ENCODE measurements at places on chromosomes 13 and 19.

DNA sequence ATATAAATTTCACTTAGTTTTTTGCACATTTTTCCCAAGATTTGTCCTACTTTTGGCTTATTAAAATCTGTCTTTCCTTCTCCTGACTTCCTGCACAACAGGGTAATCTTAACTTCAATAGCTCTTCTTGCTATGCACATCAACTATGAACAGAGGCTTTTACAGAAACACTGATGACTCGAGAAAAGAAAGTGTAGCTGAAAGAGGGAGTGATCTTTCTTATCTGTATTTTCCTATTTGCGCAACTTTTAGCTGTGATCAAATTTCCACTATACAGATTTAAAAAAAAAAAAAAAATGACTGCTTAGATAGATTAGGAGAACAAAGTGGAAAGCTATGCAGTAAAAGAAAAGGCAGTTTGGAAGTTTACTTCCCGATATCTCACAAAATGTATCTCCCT lies 406.9 kb downstream of the LIG4 start:
- DNase-seq, result no peak

- DNase-seq, result no peak
Observed at GRCh38 chr13:105471673-105472072, 1063.8 kb downstream of the EFNB2 start.

- peak; percentile 46 for DNase-seq
Observed at GRCh38 chr19:13154241-13154778, 4.1 kb downstream of the IER2 start.

DNA sequence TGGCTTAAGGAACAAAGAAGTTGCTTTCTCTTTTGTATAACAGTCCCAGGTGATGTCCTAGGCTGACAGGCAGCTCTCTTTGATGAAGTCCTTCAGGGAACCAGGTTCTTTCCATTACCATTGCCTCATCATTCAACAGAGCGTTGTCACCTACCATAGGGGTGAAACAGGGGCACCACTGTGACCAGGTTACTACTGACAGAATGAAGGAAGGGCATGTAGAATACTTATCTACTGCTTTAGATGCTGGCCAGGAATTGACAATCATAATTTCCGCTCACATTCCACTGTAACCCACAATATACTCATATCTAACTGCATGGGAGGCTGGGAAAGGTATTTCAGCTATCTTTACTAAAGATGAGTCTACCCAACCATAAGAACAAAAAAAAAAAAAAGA lies 148.0 kb upstream of the FNDC3A start:
- DNase-seq, result no peak

GRCh38 chr13:99151516-99151915 lies 49.1 kb upstream of the UBAC2 start:
- no peak for DNase-seq

DNA sequence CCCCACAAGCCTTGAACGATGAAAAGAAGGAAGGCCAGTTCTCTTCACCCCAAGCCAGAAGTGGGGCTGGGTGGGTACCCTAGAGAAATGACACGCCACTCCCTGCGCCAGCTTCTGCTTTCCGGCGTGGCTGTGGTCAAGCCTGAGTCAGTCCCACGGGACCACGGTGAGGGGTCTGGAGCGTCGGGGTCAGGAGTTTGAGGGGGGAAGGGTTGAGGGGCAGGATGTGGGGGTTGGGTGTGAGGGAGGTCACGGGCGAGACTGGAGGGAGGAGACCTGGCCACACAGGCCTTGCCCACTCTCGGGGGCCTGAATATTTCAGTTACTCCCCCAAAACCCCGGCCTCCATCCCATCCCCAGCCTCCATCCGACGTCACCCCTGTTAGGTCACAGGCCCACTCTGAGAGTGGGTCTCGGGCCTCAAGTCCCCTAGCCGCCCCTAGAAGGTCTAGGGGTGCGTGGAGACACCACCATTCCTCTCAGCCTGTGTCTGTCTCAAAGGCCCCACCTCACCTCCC lies 500 bp upstream of the IFI30 start:
- DNase-seq, result no peak

DNA sequence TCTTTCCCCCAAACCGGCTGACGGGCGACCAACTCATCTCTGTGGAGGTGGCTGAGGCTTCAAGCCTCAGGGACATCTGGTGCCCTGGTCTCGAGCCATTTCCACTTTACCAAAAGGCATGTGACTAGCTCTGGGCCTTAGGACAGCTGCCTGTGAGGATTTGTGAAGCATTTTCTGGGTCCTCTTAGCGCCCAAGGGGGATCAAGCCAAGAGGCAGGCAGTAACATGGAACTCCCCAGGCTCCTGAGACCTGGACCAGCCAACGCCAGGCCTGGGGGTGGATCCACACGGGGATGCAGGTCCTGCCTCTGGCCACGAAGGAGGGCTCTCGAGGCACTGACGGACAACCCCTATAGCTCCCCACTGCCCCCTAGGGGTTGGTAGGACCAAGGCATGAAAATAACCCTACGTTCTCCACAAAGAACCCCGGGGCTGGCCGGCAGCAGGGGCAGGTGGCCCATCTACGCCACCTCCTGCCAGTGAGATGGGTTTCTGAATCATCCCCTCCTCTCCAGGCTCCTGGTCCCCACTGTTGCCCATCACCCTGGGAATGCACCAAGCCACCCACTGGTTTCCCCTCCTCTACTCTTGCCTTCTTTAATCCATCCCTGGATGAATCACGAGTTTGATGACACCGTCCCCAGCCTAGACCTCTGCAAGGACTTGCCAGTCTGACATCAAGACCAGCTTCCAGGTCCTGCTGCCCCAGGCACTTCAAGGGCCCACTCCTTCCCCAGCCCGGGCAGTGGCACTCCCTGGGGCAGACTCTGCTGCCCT lies 7.0 kb upstream of the MYDGF start:
- DNase-seq, result no peak

DNA sequence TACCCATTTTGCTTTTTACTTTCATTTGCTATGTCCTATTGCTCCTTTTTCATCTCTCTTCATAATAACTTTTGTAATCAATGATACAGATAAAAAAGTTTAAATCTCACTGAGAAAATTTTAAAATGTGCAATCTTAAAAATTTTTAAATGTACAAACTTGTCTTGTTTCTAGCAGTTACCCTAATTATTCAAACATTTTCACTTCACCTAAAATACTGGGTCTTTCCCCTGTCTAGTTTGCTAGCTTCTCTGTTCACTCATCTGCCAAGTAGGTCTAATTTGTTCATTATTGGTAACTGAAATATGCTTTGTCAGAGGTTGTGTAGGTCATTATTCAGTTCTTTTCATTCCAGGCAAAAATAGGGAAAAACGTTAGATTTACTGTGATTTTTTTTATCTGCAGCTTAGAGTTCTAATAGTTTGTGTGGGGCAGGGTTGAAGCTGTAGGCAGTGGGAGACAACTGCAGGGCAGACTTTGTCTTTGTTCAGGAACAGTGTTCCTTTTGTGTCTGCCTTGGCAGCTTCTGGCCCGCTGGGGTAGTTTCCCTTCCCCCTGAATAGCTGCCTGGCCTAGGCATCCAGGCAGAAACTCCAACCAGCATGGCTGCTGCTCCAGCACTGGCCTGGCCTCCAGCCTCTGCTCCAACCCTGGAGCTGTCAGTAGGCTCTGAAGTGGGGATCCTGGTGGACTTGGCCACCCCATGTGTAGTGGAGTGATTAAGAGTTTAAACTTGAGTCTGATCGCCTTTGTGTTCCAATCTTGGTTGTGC lies 48.5 kb downstream of the WDFY2 start:
- DNase-seq, result no peak

DNA sequence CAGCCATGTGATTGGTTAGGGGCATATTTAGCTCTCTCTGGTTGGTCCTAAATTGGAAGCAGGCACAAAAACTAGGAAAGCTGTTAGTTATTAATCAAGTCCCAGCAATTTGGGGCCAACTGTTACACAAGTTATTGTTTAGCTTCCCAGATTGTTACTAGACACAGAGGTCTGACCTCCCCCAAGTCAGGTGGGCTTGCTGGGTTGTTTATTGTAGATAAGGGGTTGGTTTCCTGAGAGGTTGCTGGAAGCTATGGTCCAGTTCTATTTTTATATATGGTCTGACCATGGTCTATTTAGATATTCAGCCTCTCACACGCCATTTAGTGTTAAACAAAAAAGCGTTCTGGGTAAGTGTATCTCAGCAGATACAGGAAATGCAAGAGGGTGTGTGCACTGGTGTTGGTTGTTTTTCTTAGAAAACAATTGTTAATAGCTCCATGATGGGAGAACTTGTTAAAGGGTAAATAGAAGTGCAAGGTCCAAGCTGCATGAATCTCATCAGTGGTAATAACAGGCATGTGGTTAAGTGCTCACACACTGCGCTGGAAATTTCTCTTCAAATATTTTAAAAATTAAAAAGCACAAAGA lies 150.0 kb downstream of the RAP2A start:
- no peak for DNase-seq

GRCh38 chr19:47485210-47485609 lies 1.2 kb upstream of the KPTN start:
- DNase-seq, result no peak

DNA sequence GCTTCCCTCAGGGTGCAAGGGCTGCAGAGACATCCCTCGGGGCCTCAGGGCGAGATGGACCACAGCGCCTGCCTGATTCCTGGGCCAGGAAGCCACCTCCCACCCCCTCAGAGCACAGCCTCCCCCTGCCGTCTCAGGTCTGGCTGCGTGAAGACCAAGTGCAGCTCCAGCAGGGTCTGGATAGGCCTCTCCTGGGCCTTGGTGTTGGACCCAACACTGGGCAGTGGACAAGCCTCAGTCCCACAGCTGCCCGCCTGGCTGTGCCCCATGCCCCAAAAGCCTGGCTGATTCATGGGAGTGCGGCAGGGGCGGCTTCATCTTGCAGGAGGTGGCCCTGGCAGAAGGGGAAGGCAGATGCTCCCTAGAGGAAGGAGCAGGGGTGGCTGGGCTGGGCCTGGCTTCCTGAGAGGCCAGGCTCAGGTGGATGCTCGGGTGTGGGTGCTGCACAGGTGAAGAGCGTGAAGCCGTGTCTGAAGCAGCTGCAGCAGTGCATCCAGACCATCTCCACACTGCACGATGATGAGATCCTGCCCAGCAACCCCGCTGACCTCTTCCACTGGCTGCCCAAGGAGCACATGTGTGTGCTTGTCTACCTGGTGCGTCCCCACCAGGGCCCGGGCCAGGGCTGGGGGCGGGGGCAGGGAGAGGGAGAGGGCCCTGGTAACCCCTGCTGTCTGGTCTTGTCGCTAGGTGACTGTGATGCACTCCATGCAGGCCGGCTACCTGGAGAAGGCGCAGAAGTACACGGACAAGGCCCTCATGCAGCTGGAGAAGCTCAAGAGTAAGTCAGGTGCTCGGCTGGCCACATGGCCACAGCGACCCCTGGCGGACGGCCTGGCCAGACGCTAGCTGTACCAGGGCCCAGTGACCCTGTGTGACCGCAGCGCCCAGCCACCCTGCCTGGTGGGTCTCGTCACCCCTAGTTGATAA lies 21.7 kb downstream of the MAU2 start:
- no peak for DNase-seq

GRCh38 chr13:49908637-49909036 lies 27.5 kb downstream of the SPRYD7 start:
- no peak for DNase-seq

- no peak for DNase-seq
Observed at GRCh38 chr13:79932556-79932955, 408.4 kb downstream of the SPRY2 start.

GRCh38 chr13:30697996-30698401 lies 37.3 kb upstream of the ALOX5AP start:
- DNase-seq, result no peak

GRCh38 chr13:50593207-50593606 lies 250.3 kb downstream of the DLEU7 start:
- DNase-seq, result no peak

DNA sequence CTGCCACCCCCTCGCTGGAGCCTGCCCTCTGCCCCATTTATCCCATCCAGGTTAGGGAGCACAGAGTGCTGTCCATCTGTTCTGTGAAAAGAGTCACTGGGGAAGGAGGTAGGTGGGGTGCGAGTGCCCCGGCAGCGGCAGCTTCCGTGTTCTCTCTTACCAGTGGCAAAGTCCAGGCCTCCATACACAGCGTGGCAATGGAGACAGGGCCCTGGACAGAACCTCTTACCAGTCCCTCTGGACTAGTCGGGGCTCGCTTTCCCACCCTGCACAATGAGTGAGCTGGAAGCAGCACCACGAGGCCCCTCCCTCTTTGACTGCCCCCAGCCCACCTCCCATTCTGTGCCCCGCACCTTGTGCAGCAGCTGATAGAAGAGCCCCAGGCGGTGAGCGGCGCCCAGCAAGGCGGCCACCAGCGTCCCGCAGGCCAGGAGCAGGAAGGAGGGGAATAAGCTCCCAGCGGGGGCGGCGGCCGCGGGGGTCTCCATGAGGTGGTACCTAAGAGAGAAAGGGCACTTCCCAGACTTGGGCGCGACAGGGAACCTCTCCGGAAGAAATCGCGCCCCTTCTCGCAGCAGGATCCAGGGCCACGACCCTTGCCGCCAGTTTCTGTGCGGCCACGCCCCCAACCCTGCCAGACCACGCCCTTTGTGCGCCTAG lies 17.5 kb downstream of the SYDE1 start:
- DNase-seq, result no peak

DNA sequence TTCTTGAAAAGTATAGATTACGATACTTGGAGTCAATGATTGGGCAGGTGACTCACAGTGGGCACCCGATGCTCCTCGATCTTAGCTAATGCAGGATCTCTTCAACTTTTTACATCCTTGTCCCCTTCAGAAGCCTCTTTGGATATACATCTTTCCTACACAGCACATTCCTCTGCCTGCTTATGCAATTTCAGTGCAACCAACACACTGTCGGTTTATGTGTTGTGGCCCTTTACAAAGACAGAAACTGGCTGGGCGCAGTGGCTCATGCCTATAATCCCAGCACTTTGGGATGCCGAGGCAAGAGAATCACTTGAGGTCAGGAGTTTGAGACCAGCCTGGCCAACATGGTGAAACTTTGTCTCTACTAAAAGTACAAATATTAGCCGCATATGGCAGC lies 2.6 kb downstream of the GPR42 start:
- no peak for DNase-seq

- DNase-seq, result no peak
Observed at GRCh38 chr19:46630586-46631205, 5.3 kb downstream of the GNG8 start.

DNA sequence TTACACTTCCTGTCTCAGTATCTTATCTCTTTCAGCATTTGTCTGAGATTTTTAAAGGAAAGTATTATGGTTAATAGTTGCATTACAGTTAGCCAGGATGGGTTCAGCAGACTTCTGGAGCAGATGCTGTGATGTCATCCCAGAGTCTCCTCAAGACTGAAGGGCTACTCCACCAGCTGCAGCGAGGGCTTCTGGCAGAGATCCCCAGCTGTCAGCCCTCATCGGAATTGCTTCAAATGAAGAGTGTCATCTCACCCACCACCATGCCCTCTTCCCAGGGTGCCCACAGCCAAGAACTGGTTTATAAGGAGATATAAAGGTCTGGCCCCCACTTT lies 84.4 kb downstream of the FAM216B start:
- DNase-seq, result no peak

DNA sequence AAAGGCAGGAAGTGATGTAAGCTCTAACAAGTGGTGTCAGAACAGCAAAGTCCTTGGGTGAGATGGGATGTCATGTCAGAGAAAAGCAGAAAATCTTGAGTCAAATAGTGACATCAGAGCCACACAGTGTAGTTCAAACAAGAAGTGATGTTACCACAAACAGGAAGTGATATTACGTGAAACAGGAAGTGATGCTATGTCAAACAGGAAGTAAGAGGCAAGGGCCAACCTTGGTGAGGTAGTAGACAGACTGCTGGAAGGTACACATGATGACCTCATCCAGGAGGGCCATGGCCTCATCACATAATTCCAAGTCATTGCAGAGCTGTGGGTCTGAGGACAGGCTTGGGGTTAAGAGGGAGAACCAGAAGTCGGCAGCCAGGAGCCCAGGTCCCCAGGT lies 7.0 kb upstream of the MAMSTR start:
- DNase-seq, result no peak

- DNase-seq, result no peak
Observed at GRCh38 chr19:42558450-42559150, 30.3 kb upstream of the CEACAM1 start.
